ENCODE measurements at places on chromosomes 16 and 17. TPM values are rescaled to one million over a fixed set of nuclear protein-coding genes. Genes with fewer than 3 reads are reported as not detected.

DNA sequence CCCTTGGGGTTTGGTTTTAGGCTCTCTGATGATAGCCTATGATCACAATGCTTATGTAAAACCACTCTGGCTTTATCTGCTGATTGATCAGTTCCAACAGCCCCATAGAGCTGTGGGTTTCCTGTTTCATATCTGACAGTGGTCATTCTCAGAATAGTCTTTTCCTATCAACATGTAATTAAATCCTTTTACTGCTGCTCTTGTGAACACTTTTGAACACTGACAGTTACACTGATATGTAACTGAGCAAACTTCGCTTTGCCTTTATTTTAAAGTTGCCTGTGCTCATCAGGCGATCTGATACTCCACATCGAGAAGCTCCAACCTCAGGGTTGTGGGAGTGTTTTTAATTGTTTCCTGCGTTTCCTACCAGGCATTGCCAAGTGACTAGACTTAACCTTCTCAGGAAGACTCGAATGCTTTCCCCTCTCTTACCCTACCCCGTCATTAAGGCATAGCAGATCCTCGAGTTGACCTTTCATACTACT is 17.3 kb upstream of the CLEC18B start:
- H3K4me1 ChIP-seq: no peaks in the 10 kb centered on the region
- no peaks in the 10 kb centered on the region for H3K36me3 ChIP-seq
- no peaks in the 10 kb centered on the region for H3K27me3 ChIP-seq
- no peak for DNase-seq

GRCh38 chr17:29138971-29139691 is 41.1 kb downstream of the MYO18A start:
- H3K27ac ChIP-seq: peak overlapping the region; percentile 89
- no peaks in the 10 kb centered on the region for H3K27me3 ChIP-seq
- H3K36me3 ChIP-seq: no peaks in the 10 kb centered on the region
- H3K4me3 ChIP-seq: peak overlapping the region; percentile 44
- DNase-seq: no peak

DNA sequence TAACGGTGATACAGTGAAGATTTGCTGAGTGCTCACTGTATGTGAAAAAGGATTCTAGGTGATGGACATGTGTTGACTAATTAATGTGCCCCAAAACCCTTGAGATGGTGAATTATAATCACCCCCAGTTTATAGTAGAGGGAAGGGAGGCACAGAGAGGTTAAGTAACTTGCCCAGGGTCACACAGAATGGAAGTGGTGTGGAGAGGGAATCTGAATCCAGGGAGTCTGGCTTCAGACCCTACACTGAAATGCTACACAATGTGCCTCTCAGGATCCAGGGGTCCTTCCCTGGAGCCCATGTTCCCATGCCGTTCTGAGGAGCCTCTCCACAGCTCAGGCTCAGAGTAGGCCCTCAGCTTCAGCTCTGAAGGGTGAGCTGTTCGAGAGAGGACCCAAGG is 11.6 kb downstream of the TRPV2 start:
- no peaks in the 10 kb centered on the region for H3K4me1 ChIP-seq
- no peak overlapping the region for H3K4me3 ChIP-seq
- H3K27me3 ChIP-seq: no peaks in the 10 kb centered on the region
- DNase-seq: no peak

DNA sequence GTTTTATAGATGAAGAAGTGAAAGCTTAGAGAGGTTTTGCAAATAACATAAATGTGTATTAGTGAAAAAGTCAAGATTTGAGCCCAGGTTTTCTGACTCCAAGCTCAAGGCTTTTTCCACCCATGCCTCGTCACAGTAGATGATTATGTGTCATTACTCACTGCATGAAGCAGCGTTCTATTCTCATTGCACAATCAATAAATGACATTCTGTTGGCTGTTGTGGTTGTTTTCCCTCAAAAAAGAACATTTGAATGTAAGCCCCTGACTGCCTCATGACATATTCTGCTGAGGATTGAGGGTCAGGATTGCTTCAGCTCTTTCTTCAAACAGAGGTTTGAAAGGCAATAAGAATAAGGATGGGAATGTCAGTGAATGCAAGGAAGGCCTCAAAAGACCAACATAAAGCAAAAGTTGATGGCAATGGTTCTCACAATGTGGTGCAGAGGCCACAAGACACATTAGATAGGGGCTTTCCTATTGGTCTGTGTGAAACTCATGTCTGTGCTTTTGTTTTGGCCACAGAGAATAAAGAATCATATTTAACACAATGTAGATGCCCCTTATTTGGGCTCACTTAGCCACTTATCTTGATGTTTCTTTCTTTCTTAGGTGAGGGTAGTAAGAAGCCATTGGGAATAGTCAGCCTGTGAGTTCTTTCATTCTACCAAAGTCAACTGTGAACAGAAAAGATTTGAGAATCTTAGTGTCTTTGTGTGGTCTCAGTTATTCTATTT is 5.4 kb upstream of the MMD start:
- H3K4me3 ChIP-seq: no peak overlapping the region
- no peaks in the 10 kb centered on the region for H3K36me3 ChIP-seq
- DNase-seq: no peak
- H3K27ac ChIP-seq: peak overlapping the region; percentile 67

DNA sequence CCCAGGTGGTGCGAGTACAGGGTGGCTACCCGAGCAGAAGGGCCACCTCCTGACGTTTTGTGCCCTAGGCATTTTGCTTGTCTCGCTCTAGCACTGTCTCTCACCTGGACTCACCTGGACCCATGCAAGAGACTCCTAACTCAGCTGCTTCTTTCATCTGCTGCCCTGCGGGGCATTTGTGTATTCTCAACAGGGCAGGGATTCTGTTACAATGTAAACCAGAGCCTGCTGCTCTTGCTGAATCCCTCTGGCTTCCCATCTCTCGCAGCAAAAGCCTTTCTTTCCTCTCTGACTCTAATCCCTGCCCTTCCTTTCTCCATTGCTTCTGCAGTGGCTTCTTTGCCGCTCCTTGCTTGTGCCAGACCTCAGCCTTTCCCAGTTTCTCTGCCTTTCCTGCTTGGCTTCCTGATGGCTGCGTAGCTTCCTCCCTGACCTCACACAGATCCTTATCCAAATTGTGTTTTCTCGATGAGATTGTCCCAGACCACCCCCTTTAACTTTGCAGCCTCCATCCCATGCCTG is 10.2 kb downstream of the ARSG start:
- H3K27ac ChIP-seq: no peak overlapping the region
- H3K36me3 ChIP-seq: no peaks in the 10 kb centered on the region
- H3K27me3 ChIP-seq: no peaks in the 10 kb centered on the region
- DNase-seq: no peak

DNA sequence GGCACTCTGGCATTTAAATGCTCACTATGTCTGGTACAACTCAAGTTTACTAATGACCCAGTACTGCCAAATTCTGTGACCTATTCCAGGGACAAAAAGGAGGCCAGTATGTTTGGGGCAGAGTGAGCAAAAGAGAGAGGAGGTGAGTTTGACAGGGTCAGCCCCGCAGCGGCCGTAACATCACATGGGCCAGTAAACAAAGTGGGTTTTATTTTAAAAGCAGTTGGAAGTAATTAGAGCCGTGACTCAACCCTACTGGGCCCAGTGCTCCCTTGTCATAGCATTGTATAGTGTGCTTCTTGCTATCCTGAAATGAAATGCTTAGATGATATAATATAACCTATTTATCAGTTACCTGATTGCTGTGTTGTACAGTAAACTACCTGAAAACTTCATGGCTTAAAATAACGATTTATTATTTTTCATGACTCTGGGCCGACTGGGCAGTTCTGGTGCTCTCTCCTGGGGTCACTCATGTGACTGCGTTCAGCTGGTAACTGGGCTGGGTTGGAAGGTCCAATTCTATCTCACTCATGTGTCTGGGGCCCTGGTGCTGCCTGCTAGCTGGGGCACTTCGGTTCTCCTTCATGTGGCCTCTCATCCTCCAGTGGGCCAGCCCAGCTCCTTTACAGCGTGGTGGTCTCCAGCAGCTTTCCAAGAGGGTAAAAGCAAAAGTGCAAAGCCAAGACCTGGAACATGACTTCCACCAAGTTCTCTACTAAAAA is 27.4 kb downstream of the IQCK start:
- no peaks in the 10 kb centered on the region for H3K27me3 ChIP-seq
- H3K27ac ChIP-seq: no peak overlapping the region
- no peak overlapping the region for H3K4me3 ChIP-seq
- no peaks in the 10 kb centered on the region for H3K36me3 ChIP-seq
- DNase-seq: no peak
- H3K4me1 ChIP-seq: no peaks in the 10 kb centered on the region

DNA sequence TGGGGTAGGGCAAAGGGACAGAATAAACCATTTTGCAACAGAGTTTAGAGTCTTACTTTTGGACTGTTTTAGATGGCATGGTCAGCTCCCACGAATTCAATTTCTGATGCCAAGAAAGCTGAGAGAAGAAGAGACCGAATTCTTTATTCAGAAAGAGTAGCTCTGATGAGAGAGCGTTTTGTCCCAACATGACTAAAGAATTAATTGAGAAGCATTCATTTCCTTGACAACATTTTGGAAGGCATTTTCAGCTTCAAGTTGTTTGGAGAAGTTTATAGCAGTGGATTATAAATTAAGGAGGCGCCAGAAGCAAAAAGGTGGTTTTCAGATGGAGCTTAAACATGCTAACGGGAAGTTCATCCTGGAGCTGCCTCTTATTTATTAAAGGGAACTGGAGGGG is 12.2 kb downstream of the GAN start:
- peaks cover 6% of the 10 kb centered on the region for H3K36me3 ChIP-seq
- H3K27me3 ChIP-seq: no peaks in the 10 kb centered on the region
- no peak for DNase-seq
- peak overlapping the region; percentile 88 for H3K27ac ChIP-seq
- no peak overlapping the region for H3K4me3 ChIP-seq

DNA sequence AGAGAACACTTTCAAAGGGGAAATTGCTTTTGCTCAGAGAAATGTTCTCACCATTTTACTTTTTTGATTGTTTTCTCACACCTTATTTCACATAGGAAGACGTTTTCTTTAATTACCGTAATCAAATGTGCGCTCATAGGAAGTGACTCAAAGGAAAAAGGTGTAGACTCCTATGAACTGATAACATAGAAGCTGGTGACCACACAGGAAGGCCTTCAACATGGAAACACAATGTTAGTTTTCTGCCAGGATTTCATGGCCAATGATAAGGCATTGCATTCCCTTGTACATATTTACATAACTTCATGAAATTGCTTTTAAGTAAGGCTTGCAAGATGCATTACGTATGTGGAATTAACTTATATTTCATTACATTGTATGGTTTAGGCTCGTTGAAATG is 40.9 kb upstream of the KCNJ16 start:
- no peaks in the 10 kb centered on the region for H3K4me1 ChIP-seq
- no peak overlapping the region for H3K27ac ChIP-seq

- peaks cover 14% of the 10 kb centered on the region for H3K4me1 ChIP-seq
- H3K36me3 ChIP-seq: no peaks in the 10 kb centered on the region
- no peak overlapping the region for H3K4me3 ChIP-seq
- H3K27me3 ChIP-seq: no peaks in the 10 kb centered on the region
These were observed 58.6 kb upstream of the TNRC6A start for GRCh38 chr16:24670623-24671454.

DNA sequence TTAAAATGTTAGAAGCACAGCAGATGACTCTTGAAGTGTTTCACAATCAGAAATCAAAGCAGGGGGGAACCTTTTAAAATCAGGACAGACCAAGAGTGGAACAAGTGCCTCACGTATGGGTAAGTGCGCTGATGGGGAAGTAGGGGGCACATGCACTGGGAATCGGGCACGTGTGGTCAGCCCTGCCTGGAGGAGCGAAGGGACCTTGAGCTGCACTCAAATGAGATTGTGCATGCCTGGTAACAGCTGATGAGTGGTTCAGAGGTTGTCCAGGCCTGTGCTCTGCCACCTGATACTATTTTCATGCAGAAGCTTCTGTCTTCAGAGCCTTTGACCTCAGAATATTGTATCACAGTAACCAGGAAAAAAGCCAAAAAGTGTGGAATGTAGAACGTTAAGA is 13.7 kb upstream of the XYLT2 start:
- H3K4me3 ChIP-seq: no peak overlapping the region
- H3K27me3 ChIP-seq: no peaks in the 10 kb centered on the region
- H3K36me3 ChIP-seq: no peaks in the 10 kb centered on the region
- no peak overlapping the region for H3K27ac ChIP-seq

DNA sequence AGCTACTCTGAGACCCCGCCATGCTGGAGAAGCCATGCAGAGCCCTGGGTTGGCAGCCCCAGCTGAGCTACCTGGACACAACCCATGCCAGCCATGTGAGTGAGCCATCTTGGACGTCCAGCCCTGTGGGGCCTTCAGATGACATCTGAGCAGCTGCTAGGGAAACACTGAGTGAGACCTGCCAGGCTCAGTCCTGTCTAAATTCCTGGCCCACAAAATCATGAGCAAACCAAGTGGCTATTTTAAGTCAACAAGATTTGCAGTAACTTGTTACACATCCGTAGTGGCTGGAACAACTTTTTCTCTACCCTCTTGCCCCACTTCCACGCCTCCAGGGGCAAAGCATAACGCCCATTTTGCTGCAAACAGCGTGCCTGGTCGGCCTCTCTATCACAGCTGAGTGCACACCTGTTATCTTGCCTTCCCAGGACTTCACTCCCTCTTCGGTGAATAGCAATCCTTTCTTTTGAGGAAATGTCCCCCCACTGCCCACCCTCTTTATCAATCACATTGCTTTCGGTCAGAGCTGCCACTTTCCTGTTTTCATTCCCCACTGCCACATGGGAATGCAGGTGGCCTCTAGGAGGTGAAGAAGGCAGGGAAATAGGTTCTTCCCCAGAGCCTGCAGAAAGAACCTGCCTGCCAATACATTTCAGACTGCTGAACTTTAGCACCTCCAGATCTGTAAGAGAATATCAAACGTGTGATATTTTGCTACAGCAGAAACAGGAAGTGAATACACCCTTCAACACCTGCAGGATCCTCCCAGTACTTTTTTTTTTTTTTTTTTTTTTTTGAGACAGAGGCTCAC is 7.4 kb upstream of the SCIMP start:
- no peaks in the 10 kb centered on the region for H3K4me1 ChIP-seq
- H3K27me3 ChIP-seq: no peaks in the 10 kb centered on the region
- no peak for DNase-seq
- H3K27ac ChIP-seq: peak overlapping the region; percentile 65

DNA sequence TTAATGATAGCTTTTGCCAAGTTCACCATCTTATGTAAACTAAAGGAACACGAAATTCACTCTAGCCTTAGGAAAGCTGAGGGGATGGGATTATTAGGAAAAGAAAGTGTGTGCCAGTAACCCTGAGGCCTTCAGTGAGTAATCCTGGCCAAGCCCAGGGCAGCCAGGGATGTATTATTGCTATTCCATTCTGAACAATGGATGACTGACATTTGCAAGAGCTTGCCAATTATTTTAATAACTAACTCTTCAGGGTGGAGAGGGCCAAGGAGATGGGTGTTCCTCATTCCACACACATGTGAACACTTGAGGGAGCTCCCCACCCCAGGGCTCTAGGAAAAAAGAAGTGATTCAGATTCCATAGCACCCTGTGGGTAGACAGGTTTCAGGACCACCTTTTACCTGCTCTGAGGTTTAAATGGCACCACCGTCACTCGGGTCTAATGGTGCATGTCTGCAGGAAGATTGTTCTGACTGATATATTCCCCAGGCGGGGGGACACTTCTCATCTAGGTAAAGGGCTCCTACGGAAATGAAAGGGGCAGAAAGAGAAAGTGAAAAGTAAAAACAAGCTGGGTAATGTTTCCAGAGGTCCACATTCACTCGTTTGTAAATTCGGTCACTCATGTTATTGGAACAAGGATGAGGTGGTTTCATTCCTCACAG is 41.5 kb downstream of the TK2 start:
- H3K27me3 ChIP-seq: no peaks in the 10 kb centered on the region
- H3K4me1 ChIP-seq: peaks cover 76% of the 10 kb centered on the region
- no peak for DNase-seq
- H3K4me3 ChIP-seq: no peak overlapping the region

CHMP6 gene
- 16.7 TPM for total RNA-seq

TMEM100 gene
- not detected for total RNA-seq

TBX2 gene
- 2.2 TPM for total RNA-seq

EVI2A gene
- total RNA-seq: 1.1 TPM

ANKS4B gene
- total RNA-seq: not detected

Measured in esophagus squamous epithelium (tissue), 5 donors.